ENCODE measurements at places on chromosomes 4 and X.

- no peak for DNase-seq
These were observed 53.0 kb downstream of the JADE3 start for GRCh38 chrX:46965125-46965758.

GRCh38 chrX:40368611-40369061 is 212.1 kb upstream of the ATP6AP2 start:
- no peak for DNase-seq

GRCh38 chr4:75637176-75637575 is 6.8 kb upstream of the CDKL2 start:
- DNase-seq = no peak

GRCh38 chr4:148061795-148062194 is 329.9 kb downstream of the ARHGAP10 start:
- DNase-seq = no peak

DNA sequence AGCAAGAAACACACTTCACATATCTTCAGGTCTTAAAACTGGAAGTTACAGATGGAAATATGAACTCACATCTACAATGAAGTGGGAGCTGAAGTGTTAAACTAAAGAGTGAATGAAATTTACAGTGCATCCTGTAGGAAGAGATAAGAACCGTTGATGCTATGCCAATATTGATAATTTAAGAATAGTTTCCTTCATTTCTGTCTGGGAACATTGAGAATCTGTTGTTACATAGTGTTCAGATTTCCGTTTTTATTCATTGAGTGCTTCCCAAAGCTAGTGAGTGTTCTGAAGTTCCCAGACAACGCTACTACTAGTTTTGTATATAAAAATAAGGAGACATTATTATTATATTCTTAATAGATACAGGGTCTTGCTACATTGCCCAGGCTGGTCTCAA is 52.3 kb downstream of the UBE2K start:
- DNase-seq = no peak

DNA sequence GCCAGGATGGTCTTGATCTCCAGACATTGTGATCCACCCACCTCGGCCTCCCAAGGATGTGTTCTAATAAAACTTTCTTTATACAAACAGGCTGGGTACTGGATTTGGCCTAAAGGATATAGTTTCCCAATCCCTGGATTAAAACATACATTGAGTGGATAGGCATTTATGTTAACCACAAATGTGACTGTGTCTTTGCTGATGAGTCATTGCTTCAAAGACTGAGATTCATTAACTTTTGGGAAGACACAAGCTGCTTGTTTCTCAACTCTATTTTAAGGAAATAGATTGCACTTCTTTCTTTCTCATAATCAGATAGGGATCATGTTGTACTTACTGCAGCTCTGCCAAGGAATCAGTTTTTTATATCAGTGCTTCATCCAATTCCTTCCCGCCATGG is 131.3 kb upstream of the AGA start:
- DNase-seq = no peak

- DNase-seq = no peak
These were observed 3.0 kb upstream of the SHOX start for GRCh38 chrX:627510-627981.

DNA sequence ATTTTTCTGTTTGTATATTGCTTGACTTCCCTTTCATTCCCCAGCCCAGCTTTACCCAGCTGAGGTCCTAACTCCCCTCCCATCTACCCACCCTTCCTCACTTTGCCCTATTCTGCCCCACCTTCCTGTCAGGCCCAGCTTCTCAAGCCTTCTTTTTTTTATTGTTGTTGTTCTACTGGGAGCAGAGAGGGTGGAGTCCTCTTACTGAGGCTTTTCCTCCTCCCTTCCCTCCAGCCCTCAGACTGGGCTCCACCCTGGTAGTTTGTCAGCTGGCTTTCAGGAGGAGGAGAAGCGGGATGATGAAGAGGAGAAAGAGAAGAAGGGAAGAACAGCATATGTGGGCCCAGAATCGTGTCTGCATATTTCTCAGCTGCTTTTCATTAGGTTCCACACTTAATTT is 3.2 kb upstream of the KLF8 start:
- DNase-seq = no peak

DNA sequence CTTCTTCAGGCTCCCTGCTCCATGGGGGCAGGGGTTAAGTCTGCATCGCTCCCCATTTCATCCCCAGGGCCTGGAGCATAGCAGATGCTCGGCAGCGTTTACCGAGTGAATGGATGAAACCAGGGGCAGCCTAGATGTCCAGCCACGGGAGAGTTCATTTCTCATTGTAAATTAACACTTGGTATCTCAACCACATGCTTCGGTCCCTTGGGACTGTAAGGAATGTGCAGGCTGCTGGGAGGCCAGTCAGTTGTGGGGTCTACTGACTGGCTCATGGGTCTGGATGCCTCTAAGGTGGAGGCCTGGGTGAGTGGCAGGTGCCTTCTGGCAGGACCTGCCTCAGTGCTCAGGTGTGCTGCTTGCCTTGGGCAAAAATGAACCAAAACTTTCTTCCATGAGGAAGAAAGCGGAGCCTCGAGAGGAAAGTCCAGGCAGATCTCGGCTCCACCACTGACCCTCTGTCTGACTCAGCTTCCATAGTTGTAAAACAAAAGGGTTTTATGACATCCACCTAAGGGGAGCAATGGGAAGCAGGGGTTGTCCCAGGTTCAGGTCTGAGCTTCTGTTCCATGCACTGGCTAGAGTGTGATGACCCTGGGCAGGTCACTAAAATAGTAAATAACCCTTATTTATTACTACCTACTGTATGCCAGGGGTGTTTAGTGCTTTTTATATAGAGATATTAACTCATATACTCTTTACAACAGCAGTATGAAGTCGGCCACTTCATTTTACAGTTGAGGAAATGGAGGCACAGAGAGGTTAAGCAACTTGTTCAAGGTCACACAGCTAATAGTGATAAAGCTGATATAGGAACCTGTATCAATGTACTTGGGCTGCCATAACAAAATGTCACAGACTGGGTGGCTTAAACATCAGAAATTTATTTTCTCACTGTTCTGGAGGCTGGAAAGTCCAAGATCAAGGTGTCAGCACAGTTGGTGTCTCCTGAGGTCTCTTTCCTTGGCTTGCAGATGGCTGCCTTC is 144.3 kb upstream of the STX18 start:
- no peak for DNase-seq

DNA sequence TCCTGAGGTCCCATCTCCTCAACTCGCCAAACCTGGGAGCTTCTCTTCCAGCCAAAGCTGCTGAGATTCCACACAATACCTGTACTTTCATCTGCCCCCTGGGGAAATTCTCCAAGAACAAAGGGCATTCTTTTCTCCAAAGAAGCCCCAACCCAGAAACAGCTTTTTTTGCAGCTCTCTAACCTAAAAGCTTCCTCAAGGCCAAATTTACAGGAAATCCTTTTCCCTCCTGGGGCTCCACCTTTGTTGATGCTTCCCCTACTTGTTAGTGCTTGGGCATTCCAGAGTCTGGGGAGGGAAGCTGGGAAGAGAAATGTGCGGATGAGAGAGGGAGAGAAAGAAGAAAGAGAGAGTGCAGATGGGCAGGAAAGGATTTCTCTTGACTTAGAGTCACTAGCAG is 24.3 kb downstream of the ZBTB33 start:
- DNase-seq = no peak

- no peak for DNase-seq
These were observed 46.9 kb upstream of the TLL1 start for GRCh38 chr4:165826166-165826565.

DNA sequence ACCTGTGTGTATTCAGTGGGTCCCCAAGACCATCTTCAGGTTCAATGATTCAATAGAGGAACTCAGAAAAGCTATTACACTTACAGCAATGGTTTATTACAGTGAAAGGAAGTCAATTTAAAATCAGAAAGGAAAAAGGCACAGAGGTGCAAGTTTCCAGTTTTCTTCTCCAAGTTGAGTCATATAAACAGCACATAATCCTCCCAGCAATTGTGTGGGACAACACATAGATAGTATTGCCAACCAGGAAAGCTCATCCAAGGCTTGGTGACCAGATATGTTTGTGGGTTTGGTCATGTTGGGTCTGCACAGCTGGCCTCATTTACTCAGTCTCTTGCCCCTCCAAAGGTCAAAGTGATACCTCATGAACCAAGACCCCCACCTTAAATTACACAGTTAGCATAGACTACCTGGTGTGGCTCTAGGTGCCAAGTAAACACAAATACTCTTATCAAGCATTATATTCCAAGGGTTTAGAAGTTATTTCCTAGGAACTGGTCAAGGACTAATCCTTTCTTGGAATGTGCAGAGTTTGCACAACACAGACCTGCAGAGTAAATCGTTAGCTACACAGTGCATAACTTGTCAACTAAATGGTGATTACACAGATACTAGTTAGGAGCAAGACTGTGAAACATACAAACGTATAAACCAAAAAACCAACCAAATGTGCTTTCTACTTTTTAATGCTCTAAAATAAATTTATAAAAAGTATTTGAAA is 777.3 kb downstream of the PCDH18 start:
- no peak for DNase-seq

GRCh38 chr4:1879485-1879884 is 8.3 kb downstream of the NSD2 start:
- DNase-seq = no peak

DNA sequence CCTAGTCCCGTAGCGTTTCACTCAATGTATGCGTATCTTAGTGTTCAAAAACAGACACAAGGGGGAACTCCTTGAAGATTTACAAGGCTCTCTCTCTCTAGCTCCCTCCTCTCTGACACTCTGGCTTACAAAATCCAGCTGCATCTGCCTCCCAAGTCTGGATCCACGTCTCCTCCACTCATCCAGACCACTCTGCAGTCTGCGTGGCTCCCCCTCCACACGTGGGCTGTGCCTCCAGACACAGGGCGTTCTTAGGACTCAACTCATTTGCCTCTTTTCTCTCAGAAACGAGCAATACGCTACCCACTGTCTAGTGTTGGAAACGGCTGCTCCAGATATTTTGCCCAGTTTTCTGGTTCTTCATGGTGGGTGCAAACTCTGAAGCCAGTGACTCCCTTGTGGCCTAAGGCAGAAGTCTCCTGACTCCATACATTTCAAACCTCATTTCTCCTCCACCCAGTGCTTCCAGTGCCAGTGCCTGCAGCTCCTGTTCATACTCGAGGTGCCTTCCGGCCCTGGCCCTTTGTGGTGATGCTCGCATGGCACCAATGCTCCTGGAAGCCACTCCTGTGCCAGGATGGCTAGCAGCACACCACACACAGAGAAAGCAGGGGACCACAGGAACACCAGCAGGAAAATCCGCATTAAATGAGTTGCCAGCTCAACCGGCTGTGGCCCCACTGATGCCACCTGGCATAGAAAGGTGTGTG is 24.1 kb downstream of the NAT8L start:
- DNase-seq = no peak

DNA sequence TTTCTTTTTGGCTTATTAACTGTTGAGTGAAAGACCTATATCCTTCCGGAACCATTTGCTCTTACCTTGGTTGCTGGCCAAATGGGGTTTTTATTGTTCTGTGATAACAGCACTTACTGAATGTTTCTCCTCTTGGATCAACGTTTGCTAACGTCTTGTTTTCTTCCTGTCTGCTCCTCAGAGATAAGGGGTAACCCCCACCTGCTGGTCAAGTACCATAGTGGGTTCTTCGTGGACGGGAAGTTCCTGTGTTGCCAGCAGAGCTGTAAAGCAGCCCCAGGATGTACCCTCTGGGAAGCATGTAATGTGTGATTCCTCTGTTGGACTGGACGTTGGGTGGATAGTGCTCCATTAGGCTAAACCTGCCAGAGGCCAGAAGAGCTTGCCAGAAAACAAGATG is 15.3 kb downstream of the BMX start:
- no peak for DNase-seq

DNA sequence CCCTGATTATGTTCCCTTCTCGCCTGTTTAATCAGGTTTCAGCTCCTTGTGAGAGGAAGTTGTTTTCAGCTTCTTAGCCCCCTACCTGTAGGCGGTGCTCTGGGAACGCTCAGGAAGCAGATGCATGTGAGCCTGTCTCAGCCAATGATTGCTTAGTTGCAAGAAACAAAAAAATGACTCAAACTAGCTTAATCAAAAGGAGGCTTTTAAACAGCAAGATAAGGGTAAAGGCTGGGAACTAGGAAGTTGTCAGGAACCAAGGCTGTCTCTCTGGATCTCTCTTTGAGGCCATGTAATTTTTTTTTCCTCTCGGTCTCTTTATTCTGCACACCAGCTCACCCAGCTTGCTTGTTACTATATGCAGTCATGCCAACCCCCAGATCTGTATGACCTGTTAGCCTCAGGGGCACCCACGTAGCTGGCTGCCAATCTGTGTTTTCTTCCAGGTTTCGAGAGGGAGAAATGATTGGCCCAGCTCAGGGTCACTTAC is 109.1 kb downstream of the PTTG2 start:
- DNase-seq = no peak

GRCh38 chr4:86857341-86858052 is 8.3 kb upstream of the SLC10A6 start:
- DNase-seq = no peak

DNA sequence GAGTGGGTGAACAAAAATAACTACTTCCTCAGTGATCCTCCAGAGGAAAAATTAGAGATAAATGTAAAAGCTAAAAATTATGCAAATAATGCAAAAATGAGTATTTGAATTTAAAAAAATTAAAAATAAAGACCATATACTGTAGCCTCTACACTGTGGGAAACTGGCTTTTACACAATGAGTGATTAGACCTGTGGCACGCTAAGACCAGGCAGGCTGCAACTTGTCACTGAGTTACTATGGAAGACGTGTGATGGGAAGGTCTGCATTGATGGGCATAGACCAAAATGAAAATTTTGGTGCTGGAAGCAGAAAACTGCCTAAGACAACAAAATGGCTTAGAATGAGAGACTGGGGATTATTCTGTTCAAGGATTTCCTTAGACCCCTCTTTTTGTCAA is 30.2 kb downstream of the BTC start:
- DNase-seq = no peak

DNA sequence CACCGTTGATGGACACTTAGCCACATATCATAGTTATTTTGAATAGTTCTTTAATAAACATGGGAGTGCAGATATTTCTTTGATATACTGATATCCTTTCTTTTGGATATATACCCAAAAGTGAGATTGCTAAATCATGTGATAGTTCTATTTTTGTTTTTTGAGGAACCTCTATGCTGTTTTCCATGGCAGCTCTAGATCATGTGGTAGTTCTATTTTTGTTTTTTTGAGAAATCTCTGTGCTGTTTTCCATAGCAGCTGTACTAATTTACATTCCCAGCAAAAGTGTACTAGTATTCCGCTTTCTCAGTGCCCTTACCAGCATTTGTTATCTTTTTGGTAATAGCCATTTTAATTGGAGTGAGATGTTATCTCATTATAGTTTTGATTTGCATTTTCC is 3.6 kb downstream of the SH3BGRL start:
- no peak for DNase-seq

GRCh38 chr4:139736661-139737060 is 71.0 kb downstream of the MGST2 start:
- no peak for DNase-seq

DNA sequence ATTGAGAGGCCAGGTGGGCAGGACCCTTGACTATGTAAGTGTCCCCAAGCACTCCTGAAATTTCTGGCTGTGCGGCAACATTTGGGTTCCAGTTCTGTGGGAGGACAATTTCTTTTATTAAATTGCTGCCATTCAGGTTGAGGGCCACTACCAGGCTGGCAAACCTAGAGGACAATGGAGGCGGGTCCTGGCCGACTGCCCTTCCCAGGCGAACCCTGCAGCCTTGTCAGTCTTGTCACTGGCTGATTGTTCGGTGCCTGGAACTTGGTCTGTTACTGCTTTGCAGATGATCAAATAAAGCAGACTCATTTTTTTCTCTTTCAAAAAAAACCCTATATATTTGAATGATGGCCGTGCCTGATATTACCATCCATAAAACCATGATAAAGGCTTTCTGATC is 6.6 kb upstream of the TMEM128 start:
- DNase-seq = peak; percentile 64

GRCh38 chr4:142475663-142476062 is 370.4 kb downstream of the INPP4B start:
- no peak for DNase-seq

- no peak for DNase-seq
These were observed 71.3 kb downstream of the PPEF2 start for GRCh38 chr4:75830906-75831305.
